Gastroesophageal sphincter (tissue), 4 donors: ENCODE measurements at places on chromosomes 3 and 15.

GRCh38 chr3:194573680-194574437 is 59.4 kb downstream of the TMEM44 start:
- ATAC-seq: no peak

GRCh38 chr3:58015520-58015915 is 7.3 kb downstream of the FLNB start:
- ATAC-seq: no peak

DNA sequence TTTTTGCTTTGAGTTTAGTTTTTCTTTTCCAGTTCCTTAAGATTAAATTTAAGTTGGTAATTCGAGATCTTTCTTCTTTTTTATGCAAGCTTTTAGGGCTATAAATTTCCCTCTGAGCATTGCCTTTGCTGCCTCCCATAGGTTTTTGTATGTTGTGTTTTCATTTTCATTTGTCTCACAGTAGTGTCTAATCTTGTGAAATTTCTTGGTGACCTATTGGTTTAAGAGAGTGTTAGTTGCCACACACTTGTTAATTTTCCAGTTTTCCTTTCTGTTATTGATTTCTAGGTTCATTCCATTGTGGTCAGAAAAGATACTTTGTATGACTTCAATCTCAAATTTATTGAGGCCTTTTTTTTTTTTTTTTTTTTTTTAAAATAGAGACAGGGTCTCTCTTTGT is 18.3 kb upstream of the IL20RB start:
- no peak for ATAC-seq

- no peak for ATAC-seq
Observed at GRCh38 chr15:67082007-67082536, 16.7 kb downstream of the SMAD3 start.

- ATAC-seq: peak; percentile 47
Observed at GRCh38 chr3:123723522-123724168, 138.8 kb upstream of the HACD2 start.
